ENCODE measurements at places on chromosomes 4 and X.

DNA sequence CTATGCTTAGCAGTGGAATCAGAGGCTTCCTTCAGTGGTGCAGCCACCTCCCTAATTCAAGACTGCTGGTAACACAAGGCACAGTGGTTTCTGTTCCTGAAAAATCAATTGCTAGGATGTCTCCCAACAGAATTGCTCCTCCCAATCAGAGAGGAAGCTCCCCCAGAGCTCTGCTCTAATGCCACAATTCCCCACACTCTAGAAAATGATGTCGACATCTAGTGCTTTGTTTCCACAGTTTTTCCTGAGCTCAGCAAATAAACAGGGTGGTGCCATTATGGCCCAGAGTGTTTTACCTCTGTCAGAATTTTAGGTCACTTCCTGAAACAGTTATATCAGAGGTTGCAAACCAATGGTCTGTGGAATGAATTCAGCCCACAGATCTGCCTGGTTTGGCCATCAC lies 24.7 kb downstream of the TAB3 start:
- no peaks in the 10 kb centered on the region for H3K27me3 ChIP-seq
- peaks cover 9% of the 10 kb centered on the region for H3K36me3 ChIP-seq
- no peak for DNase-seq
- no peaks in the 10 kb centered on the region for H3K4me1 ChIP-seq

- no peak for DNase-seq
- H3K4me1 ChIP-seq = no peaks in the 10 kb centered on the region
Measured at GRCh38 chr4:106208481-106209460, 107.2 kb downstream of the TBCK start.

DNA sequence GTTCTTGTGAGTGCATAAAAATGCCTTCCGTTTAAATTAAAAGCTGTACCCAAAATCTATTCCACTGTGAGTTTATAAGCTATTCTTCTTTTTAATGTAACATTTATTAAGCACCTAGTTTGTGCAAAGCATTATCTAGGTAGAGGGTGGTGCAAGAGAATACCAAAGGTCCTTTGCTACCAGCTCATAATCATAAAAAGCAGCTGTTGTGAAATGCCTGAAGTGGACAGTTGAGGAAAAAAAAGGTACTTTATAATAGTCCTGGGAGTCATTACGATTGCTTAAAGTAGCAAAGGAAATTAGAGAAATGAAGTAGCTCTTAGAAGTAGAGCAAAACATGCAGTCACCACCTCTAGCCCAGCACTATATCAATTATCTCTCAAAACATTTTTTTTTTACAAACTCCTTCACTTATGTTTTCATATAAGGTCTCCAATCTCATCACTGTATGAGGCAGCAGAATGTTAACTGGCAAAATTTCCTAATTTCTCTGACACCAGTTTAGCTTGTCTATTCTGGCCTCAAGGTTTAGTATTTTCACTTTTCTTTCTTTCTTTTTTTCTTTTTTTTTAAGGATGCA lies 2.1 kb downstream of the MBNL3 start:
- H3K36me3 ChIP-seq = no peaks in the 10 kb centered on the region
- peaks cover 54% of the 10 kb centered on the region for H3K4me1 ChIP-seq
- DNase-seq = no peak
- no peak overlapping the region for H3K4me3 ChIP-seq

GRCh38 chr4:22427675-22428074 lies 88.2 kb downstream of the ADGRA3 start:
- no peak overlapping the region for H3K27ac ChIP-seq
- no peaks in the 10 kb centered on the region for H3K4me1 ChIP-seq
- no peaks in the 10 kb centered on the region for H3K27me3 ChIP-seq
- no peak overlapping the region for H3K4me3 ChIP-seq

- peaks cover 2% of the 10 kb centered on the region for H3K27me3 ChIP-seq
- no peak overlapping the region for H3K4me3 ChIP-seq
- no peaks in the 10 kb centered on the region for H3K36me3 ChIP-seq
- peak; percentile 59 for DNase-seq
Measured at GRCh38 chrX:21745756-21746155, 12.2 kb downstream of the SMPX start.

DNA sequence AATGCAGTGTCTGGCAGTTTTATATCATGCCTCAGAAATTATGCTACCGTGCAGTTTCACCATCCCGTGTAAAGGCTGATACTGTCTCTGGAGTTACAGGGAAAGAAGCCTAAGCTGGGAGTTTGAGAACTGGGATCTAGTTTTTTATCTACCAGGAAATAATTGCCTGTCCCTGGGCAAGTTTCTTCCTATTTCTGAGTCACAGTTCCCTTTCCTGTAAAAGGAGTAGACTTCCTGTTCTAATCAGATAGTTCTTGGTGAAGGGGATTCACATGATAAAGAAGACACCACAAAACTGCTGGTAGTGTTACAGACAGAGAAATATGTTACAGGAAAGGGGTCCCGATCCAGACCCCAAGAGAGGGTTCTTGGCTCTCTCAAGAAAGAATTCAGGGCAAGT lies 17.1 kb downstream of the HERC3 start:
- H3K4me1 ChIP-seq = peaks cover 81% of the 10 kb centered on the region
- DNase-seq = no peak
- peaks cover 55% of the 10 kb centered on the region for H3K36me3 ChIP-seq

Measured in activated CD4-positive, alpha-beta T cell treated with anti-CD3 and anti-CD28 coated beads for 36 hours (primary cell).